ENCODE measurements at places on chromosomes 5 and 9. TPM values are rescaled to one million over a fixed set of nuclear protein-coding genes. Genes with fewer than 3 reads are reported as not detected.
A peak's percentile ranks its signal among the peaks of the same experiment; 100 is the strongest.

The CCDC107 gene
- total RNA-seq: 13.7 TPM

The SOHLH1 gene
- total RNA-seq: not detected

- DNase-seq: no peak
These were observed 124.2 kb upstream of the ATP10B start for GRCh38 chr5:160976181-160976580.

DNA sequence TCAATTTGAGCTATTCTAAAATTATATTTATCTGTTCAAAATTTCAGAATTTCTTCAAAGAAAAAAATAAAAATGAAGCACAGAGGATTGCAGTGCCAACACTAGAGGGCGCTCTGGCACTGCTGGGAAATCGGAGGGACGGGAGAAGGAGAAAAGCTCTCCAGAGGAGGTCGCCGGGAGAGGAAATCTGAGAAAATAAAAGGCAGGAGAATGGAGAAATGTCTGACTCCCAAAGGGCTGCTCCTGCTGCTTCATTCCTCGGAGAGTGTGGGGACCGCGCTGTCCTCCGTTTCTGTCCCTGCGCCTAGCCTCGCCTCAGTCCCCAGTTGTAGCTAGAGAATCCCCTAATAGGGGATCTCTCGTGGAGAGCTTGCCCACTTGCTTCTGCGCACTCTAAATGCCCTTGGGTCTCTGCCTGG lies 40.0 kb upstream of the ARSB start:
- peak; percentile 55 for DNase-seq

- DNase-seq: no peak
These were observed 39.6 kb upstream of the DMXL1 start for GRCh38 chr5:119031011-119031886.

- DNase-seq: no peak
These were observed 689 bp downstream of the AK3 start for GRCh38 chr9:4740388-4740637.

The CCDC187 gene
- 0.07 TPM for total RNA-seq

GRCh38 chr5:78631931-78632330 lies 16.6 kb downstream of the LHFPL2 start:
- no peak for DNase-seq

DNA sequence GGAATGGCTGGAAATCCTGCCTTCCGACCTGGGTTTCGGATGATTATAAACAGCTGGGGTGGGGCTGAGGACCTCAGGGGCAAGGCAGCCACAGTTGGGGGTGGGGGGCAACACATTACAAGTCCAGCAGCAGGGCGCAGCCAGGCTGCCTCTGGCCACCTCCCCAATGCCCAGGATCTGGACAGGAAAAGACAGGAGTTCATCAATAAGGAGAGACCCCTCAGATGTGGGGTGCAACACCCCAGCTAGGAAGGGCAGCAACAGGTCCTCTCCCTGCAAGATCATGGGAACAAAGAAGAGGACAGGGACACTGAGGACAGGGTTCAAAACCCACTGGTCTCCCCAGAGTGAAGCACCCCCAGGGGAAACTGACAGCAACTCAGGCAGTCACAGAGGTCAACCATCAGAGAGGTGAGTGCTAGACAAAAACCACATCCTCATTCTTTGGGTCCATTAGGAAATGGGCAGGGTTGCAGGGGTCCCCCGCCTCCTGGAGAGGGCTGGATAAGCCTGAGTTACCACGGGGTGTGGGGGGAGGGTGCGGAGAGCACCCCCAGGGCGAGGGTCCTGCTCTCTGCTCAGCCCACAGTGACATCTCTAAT lies 33.5 kb downstream of the SEMA4D start:
- no peak for DNase-seq

DNA sequence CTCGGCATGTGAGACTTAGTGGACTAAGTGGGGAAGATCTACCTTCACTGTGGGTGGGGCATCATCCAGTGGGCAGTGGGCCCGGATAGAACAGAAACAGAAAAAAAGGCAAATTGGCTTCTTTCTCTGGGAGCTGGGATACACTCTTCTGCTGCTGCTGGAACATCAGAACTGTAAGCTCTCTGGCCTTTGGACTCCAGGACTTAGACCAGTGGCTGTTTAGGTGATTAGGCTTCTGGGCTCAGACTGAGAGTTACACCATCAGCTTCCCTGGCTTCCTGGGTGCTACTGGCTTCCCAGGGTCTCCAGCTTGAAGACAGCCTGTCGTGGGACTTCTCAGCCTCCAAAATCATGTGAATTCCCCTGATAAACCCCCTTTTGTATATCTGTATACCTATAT lies 122.7 kb upstream of the SLC28A3 start:
- DNase-seq: no peak
